ENCODE measurements at places on chromosomes 6 and 20.

- no peak for DNase-seq
Observed at GRCh38 chr6:113853252-113853651, 3.9 kb upstream of the MARCKS start.

GRCh38 chr6:108116546-108117426, 42.2 kb upstream of the OSTM1 start:
- DNase-seq, result no peak

DNA sequence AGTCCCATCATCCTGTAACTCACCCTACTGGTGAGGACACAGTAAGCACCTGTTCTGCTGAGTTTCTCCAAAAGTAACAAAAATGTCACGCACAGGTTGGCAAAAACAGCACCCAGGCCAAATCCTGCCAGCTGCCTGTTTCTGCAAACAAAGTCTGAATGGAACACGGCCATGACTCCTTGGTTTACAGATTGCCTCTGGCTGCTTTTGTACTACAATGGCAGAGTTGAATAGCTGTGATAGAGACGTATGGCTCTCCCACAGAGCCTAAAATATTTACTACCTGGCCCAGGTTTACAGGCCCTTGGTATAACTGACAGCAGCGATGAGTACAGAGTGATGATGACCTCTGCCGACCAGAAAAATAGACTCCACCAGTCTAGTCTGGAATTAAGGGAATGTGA, 52.6 kb downstream of the CNKSR3 start:
- DNase-seq, result no peak

- no peak for DNase-seq
Observed at GRCh38 chr6:107196152-107196551, 80.8 kb upstream of the BEND3 start.

DNA sequence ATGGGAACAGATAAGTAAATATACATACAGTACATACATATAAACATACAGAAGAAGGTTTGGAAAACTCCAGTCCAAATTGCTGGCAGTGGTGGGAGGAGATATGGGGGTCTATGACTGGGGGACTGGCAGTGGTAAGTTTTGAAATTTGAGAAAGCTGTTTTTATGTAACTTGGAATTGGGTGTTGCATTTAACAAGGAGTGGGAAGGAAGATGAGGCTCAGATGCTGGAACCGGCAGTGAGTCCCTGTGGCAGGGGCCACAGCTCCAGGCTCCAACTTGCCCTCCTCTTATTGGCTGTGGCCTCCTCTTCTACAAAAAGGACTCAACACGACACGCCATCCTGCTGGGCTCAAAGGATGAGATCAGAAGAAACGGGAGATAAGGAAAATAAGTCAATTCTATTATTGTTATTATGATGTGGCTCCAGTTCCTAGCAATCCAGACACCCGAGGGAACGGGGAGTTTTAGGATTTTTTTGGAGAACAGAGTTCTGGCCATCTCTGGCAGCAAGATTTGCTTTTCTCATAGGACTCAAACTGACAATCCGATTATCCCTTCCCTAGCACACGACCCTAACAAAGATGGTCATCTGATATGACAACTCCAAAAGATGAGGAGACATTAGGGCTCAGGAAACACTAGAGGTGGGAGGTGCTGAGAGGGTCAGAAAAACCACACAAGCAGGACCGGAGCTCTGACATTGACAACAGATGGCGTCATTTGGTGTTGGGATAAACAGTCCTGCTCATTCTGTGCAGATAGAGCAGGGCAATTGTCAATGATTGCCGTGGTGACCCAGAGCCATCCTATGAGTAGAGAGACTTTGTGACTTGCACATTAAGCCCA, 6.0 kb upstream of the TGM2 start:
- DNase-seq, result no peak

DNA sequence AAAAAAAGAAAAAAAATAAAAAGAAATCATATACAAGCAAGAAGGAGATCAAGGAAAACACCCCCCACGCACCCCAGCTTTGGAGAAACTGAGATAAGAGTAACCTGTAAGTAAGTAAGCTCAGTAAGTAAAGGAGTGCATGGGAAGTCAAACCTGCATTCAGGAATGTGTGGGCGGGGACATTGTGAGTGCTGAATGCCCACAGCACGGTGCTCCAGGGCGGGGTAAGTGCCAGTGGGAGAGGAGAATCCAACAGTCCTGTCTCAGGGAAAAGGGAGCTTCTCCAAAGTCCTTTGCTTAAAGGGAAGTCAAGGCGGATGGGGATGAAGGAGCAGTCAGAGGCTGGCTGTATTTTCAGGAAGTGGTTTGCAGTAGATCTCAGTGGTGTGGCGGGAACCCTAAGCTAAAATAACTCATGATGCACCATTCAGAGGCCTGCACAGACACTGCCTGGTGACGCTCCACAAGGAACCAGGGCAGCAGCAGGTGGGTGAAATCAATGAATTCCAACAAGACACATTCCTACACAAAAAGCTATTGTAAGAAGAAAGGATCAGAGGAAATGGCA, 368.0 kb downstream of the QKI start:
- DNase-seq, result no peak

- no peak for DNase-seq
Observed at GRCh38 chr6:101203664-101204063, 189.8 kb upstream of the GRIK2 start.

GRCh38 chr6:24089736-24090135, 36.3 kb upstream of the NRSN1 start:
- no peak for DNase-seq

DNA sequence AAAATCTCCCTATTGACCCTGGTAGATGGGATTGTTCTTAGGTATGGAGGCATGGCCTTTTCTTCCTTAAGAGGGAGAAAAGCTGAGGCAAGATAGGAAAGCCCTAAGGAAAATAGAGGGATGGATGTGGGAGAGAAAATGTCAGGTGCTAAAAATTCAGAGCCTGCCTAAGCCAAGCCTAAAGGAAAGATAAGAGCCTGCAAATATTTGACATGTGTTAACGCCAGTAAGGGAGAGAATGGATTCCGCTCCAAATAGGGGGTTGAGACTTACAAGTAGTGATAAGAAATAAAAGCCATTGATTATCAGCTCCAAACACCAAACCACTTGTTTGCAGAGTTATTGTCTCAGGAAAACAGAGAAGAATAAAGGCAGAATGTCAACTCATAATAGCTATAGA, 533.6 kb downstream of the PTPRT start:
- no peak for DNase-seq
